Bronchial epithelial cell (primary cell): ENCODE measurements at places on chromosomes 12 and 14. TPM values are rescaled to one million over a fixed set of nuclear protein-coding genes. Genes with fewer than 3 reads are reported as not detected.
A peak's percentile ranks its signal among the peaks of the same experiment; 100 is the strongest.

DNA sequence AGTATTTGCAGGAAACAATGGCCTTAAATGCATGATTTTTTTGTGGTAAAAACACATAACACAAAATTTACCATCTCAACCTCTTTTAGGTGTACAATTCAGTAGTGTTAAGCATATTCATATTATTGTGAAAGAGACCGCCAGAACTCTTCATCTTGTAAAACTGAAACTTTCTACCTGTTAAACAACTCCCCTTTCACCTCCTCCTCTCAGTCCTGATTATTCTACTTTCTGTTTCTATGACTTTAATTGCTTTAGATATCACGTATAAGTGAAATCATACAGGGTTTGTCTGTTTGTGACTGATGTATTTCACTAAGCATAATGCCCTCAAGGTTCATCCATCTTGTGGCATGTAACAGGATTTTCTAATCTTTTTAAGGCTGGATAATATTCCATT is 353.4 kb downstream of the ADAMTS20 start:
- no peak for DNase-seq

SRRM4 gene
- total RNA-seq, result not detected in 2 replicates

- DNase-seq, result no peak
Observed at GRCh38 chr12:76909290-76909689, 30.5 kb upstream of the CSRP2 start.

- DNase-seq, result no peak
Observed at GRCh38 chr12:67916266-67916970, 72.8 kb upstream of the IFNG-AS1 start.

DNA sequence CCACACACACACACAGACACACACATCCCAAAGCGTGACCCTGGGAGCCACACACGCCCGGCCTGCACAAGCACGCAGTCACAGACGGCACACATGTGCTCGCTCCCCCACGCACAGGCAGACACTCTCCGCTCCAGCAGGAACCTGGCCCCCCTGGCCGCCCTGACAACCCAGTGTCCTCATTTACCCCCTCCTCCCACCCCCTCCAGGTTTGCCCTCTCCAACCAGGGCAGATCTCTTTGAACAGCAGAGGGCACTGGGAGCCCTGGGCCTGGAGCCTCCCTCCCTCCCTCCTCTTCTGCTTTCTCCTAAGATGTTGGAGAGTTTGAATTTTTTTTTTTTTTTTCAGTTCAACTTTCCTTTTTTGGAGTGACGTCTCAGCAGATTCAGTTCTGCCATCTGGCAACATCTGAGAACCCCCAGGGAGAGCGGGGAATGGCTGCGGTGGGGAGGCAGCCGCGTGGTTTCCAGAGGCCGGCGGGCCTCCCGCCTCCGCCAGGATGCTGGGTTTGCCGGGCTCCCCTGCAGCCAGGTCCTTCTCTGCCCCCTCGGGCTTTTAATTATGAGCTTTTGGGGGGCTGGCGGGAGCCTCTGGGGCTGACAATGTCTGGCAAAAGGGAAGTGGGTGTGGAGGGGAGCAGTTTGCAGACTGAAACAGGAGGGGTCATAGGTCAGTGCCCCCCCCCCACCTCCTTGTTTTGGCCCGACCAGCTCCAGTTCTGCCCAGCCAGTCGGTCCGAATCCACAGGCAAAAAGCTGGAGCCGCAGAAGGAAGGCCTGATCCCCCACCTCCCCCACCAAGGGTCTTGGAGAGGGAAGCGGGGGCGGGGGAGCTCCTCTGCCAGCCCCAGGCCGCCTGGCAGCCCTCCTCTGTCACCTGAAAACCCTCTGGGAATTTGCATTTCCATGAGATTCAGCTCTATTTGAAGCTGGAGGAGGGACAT is 1.3 kb upstream of the NCOR2 start:
- peak; percentile 44 for DNase-seq

DNA sequence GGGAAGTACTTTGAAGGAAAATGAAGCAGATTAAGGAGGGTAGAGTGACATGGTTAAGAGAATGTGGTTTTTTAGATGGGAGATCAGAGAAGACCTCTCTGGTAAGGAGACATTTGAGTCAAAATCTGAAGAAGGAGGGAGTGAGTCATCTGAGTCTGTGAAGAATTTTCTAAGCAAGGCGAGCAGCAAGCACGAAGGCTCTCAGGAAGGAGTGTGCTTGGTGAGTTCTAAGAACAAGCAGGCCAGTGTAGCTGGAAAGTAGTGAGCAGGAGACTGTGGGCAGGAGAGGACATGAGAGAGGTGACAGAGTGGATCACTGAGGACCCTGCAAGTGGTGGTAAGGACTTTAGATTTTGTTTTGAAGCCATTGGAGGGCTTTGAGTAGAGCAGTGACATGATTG is 76.3 kb upstream of the FUT8 start:
- DNase-seq, result no peak

GRCh38 chr14:28673056-28673455 is 93.5 kb upstream of the FOXG1 start:
- DNase-seq, result peak; percentile 53

DNA sequence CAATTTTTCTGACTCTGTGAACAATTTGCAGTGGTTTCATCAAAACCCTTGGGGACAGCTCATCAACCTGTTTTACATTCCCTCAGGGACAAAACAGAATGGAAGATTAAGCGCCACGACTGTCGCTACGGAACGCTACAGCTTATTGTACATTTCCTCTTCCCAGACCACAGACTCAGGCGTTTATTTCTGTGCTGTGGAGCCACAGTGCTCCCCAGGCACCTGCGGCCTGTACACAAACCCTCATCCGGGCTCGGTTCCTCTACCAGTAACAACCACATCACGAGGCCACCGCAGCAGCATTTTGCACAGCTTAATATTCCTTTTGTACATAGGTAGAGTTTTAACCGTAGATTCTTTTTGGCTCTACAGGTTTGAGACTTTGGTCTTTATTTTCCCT is 397.4 kb upstream of the OR4E1 start:
- DNase-seq, result no peak

KLRG1 gene
- under 0.01 TPM in 1 of 2 replicates, not detected in the other for total RNA-seq

GRCh38 chr14:41558490-41558889 is 48.2 kb upstream of the LRFN5 start:
- DNase-seq, result no peak

DNA sequence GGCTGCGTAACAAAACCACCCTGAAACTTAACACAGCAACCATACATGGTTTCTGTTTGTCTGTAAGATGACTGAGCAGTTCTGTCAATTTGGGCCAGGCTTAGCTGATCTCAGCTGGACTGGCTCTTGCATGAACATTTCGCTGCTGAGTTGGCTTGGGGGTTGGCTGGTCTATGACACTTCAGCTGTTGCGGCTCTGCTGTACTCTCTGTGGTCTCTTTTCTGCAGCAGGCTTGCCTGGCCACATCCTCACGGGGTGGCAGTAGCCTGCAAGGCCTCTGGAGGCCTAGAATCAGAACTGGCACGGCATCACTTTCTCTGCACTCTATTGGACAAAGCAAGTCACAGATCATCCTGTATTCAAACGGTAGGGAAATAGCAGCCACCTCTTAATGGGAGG is 216.2 kb downstream of the BCL11B start:
- DNase-seq, result no peak

GRCh38 chr12:52057638-52058576 is 6.7 kb downstream of the NR4A1 start:
- no peak for DNase-seq

DNA sequence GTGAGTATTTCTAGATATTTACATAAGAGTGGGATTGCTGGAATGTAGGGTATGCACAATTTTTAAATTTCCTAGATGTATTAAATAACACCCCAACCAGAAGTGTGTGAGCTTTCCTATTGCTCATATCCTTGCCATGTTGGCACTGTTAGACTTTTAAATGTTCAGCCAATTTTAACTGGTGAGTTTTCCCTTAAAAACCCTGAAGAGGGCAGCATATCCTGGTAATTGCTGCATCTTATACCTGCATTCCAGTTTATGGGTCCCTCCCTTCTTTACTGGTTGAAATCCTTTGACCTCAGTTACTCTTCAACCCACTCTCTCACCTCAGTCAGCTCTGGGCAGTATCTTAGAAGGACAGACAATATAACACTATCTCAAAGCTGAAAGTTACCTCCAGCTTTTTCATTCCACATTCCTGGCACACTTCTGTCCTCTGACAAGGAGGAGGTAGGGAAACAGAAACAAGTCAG is 270.6 kb downstream of the PAWR start:
- peak; percentile 86 for DNase-seq
